ENCODE measurements at places on chromosomes 1 and 21. TPM values are rescaled to one million over a fixed set of nuclear protein-coding genes. Genes with fewer than 3 reads are reported as not detected.

Gene HAPLN2
- total RNA-seq, result not detected

Gene SCCPDH
- total RNA-seq, result 36.3 TPM

Gene SH2D5
- total RNA-seq, result 3.2 TPM

Gene C1orf94
- not detected for total RNA-seq

Gene MPZ
- total RNA-seq, result 4.7 TPM

Gene RGS7
- 1.6 TPM for total RNA-seq

Gene HMCN1
- 9.2 TPM for total RNA-seq

Gene UMODL1
- total RNA-seq, result not detected

Gene RCSD1
- total RNA-seq, result 7.1 TPM

Gene CELF3
- not detected for total RNA-seq

Gene DCST1
- total RNA-seq, result not detected

Gene UBE2G2
- 74.9 TPM for total RNA-seq

Gene TMEM200B
- 0.41 TPM for total RNA-seq

Gene TMPRSS3
- not detected for total RNA-seq

Gene DISP1
- total RNA-seq, result 1.6 TPM

Gene CPTP
- total RNA-seq, result 56.5 TPM

Gene OSCP1
- 5.8 TPM for total RNA-seq

Gene KRTAP12-2
- not detected for total RNA-seq

Gene KCNJ9
- total RNA-seq, result not detected

Gene SPATA46
- not detected for total RNA-seq

Gene MMP23B
- 3.2 TPM for total RNA-seq

Gene THEM5
- total RNA-seq, result not detected

Gene OPTC
- total RNA-seq, result not detected

Gene ALPL
- 5.9 TPM for total RNA-seq

Gene PROX1
- 2.5 TPM for total RNA-seq

Gene LHX8
- not detected for total RNA-seq

Gene TCEANC2
- total RNA-seq, result 3.7 TPM

Gene BRDT
- total RNA-seq, result not detected

Gene AADACL3
- total RNA-seq, result not detected

Gene HES3
- not detected for total RNA-seq

Gene MRAP
- not detected for total RNA-seq

Gene CYP4A11
- total RNA-seq, result not detected

Gene PPIAL4G
- total RNA-seq, result not detected

Gene ZBTB7B
- 23.6 TPM for total RNA-seq

Gene FYB2
- total RNA-seq, result not detected

Gene PKP1
- total RNA-seq, result 0.15 TPM

Gene ACTL8
- not detected for total RNA-seq

Gene SETSIP
- total RNA-seq, result not detected

Gene PRAMEF15
- not detected for total RNA-seq

Gene GJC2
- 0.53 TPM for total RNA-seq

Gene SGIP1
- total RNA-seq, result 9.6 TPM

Gene TENT5C
- 0.92 TPM for total RNA-seq

Gene SPRR2F
- total RNA-seq, result not detected
